ENCODE measurements at places on chromosomes 3 and 15.

DNA sequence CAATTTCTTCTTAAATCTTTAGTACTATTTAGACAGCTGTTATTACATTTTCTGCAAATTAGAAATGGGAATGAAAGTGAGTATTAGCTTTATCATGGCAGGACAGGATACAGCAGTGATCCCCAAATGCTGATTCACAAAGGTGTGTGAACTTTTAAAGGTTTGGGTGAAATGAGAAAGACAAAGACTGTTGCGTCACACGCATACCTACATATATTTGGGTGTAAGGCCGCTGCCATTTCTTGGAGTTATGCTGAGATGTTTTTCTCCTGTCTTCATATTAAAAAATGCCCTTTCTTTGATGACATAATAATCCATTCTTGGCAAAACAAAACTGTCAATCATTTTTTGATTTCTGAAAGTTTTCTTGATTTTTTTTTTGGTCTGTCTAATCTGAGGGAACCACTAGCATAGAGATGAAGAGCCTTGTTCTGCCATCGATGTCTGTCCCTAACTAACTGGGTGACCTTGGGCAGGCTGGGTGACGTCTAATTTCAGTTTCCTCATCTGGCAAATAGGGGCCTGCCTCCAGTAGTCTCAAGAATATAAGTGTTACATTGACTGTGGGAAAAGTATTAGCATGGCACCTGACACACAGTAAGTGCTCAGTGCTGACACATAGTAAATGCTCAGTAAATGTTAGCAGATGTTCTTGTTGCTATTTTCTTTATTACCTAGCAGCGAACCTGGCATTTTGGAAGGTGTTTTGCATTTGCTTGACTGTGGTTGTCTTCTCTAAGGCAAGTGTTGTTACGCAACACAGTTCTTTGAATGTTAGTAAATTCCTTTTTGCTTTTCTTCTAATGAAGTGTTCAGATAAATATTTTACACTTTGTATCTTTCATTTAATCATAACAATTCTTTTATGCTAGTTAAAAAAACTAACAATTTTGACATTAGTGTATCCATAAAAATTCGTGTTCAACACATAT lies 5.0 kb downstream of the MITF start:
- no peak for DNase-seq

- no peak for DNase-seq
Measured at GRCh38 chr15:62941699-62942098, 100.8 kb upstream of the TPM1 start.

GRCh38 chr3:89113344-89113743 lies 5.9 kb downstream of the EPHA3 start:
- no peak for DNase-seq

GRCh38 chr3:38264779-38265178 lies 833 bp upstream of the SLC22A13 start:
- DNase-seq: no peak

DNA sequence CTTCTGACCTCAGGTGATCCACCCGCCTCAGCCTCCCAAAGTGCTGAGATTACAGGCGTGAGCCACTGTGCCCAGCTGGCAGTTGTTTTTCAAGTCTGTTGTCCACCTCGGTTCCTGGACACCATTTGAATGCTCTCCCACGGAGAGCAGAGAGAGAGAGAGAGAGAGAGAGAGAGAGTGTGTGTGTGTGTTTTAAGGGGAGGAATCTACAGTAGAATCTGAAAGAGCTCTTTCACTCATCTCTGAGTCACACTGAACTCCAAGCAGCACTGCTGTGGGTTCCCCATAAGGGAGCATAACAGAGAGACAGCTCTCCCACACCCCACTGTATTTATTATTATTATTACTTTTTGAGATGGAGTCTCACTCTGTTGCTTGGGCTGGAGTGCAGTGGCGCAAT lies 156.6 kb downstream of the RPLP1 start:
- DNase-seq: no peak

Measured in neural progenitor cell (in vitro differentiated cells).